ENCODE measurements at places on chromosomes 3 and 15.

DNA sequence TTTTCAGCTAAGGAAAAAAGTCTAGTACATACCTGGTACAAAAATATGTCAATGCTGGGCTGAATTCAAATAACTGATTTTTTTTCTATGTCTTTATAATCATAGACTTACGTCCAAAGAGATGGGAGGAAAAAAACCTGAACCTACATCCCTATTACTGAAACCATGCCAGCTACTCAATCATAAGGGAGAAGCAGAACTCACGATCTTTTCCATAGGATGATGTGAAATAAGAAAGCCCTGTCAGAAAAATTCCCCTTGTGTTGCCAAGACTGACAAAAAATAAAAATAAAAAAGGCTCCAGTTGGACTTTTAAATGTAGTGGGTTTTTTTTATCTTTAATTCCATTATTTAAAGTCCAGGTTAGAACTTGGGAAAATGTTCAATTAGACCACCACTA lies 3.3 kb downstream of the MSL2 start:
- no peak for DNase-seq

DNA sequence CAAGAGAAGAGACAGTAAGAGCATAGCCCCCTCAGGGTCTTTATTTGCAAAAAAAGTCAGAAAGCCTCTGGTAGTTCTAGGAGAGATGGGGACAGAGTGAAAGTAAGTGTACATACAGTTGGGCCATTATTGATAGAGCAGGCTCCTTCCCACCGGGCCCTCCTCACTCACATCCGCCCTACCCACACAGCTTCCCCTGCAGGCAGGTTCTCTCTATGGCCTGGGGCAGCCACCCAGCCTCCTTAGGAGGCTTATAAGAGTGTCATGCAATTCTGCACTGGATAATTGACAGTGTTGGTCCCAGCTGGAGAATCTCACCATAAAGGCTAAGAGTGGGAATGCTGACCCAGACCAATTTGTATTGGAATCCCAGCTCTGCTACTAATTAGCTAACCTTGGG lies 49.5 kb downstream of the SLC30A4 start:
- no peak for DNase-seq

- no peak for DNase-seq
These were observed 15.5 kb downstream of the SRPRB start for GRCh38 chr3:133820889-133821675.

- DNase-seq, result no peak
These were observed 223.7 kb upstream of the BHLHE40 start for GRCh38 chr3:4755566-4755965.

- no peak for DNase-seq
These were observed 115.7 kb upstream of the PRTG start for GRCh38 chr15:55858661-55859060.
